ENCODE measurements at places on chromosomes 5 and 9.

DNA sequence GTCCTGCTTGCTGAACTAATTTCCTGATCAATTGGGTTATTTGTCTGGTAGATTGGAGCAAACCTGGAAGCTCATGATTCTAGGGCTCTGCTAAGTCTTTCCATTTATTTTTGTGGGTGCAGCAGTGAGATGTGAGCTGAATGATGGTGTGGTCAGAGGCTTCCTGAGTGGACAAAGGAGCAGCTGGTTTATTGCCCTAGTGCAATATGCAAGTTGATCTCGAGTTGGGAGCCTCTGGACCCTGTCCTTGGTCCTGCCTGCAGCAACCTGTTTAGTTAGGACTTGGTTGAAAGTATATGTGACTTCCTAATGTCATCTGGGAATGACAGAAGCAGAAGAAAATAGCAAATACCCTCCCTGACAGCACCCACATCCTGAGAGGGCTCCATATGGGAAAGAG, 4.2 kb upstream of the UNC5A start:
- H3K27ac ChIP-seq: no peak overlapping the region
- H3K36me3 ChIP-seq: no peaks in the 10 kb centered on the region
- H3K4me1 ChIP-seq: peaks cover 9% of the 10 kb centered on the region
- H3K27me3 ChIP-seq: peaks cover 43% of the 10 kb centered on the region
- H3K4me3 ChIP-seq: no peak overlapping the region

- H3K4me1 ChIP-seq: peaks cover 3% of the 10 kb centered on the region
- H3K36me3 ChIP-seq: no peaks in the 10 kb centered on the region
- no peak overlapping the region for H3K4me3 ChIP-seq
Observed at GRCh38 chr9:113361304-113362018, 12.1 kb downstream of the BSPRY start.

DNA sequence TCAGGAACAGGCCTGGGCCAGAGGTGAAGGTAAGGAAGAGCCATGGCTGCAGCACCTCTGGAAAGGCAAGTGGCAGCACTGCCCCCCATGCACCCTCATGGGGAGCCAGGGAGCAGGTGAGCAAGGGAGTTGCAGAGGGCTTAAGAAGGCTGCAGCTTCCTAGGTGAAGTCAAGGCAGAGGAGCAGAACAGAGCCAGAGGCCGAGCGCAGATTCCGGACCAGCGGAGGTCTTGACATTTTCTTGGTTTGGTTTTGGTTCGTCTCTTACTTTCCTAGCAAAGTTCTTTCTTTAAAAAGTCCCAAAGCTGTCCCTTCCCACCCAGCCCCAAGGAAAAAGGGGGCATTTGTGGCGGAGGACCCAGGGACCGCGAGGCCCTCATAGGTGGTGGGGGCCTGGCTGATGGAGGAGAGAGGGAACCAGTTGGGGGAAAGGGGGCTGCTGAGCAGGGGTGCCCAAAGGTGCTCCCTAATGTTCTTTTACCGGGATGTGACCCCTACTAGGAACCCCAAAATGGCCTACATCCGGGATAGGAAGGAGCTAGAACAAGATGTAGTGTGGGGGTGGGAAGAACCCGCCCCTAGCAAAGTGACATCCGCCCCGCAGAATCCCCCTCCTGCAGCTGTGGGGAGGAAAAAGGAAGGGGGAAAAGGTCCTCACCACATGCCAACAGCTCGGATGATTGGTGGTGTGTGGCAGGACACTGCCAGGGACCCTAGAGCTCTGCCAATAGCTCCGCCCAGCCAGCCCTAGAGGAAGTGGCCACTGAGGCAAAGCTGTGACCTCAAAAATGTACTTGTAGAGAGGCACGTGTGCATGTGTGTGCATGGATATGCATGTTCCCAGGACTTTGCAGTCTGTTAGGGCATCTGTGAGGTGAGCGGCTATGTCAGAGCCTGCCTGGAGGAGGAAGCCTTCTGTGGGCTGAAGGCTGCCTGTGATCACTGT, 914 bp upstream of the CD72 start:
- peaks cover 43% of the 10 kb centered on the region for H3K4me1 ChIP-seq
- H3K4me3 ChIP-seq: peak overlapping the region; percentile 25
- H3K27ac ChIP-seq: peak overlapping the region; percentile 70
- DNase-seq: peak; percentile 72
- H3K36me3 ChIP-seq: peaks cover 2% of the 10 kb centered on the region

GRCh38 chr5:168055141-168055683, 236.2 kb upstream of the WWC1 start:
- no peaks in the 10 kb centered on the region for H3K27me3 ChIP-seq
- H3K27ac ChIP-seq: no peak overlapping the region
- H3K4me1 ChIP-seq: no peaks in the 10 kb centered on the region
- DNase-seq: no peak
- no peaks in the 10 kb centered on the region for H3K36me3 ChIP-seq

DNA sequence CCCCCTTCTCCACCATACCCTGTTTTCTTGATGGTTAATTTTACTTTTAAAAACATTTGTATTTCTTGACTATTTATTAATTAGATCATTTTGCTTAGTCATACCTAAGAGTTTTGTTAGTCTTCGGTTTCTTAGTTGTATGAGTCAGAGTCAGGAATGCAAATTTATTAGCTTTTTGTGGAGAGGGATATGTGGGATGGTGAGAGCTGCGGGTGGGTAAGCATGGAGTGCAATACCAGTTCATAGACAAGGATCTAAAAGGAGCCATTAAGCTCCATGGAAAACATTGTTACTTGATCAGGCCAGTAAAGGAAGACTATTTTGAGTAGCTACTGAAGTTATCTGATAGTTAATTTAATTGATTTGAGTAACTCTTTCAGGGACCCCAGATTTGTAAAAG, 77.5 kb downstream of the ZSWIM6 start:
- no peak for DNase-seq
- H3K27me3 ChIP-seq: no peaks in the 10 kb centered on the region
- H3K4me3 ChIP-seq: no peak overlapping the region
- H3K36me3 ChIP-seq: no peaks in the 10 kb centered on the region
- no peak overlapping the region for H3K27ac ChIP-seq

GRCh38 chr5:53087621-53088121, 21.9 kb downstream of the MOCS2 start:
- no peak overlapping the region for H3K27ac ChIP-seq
- H3K4me1 ChIP-seq: peaks cover 49% of the 10 kb centered on the region
- no peak overlapping the region for H3K4me3 ChIP-seq
- H3K36me3 ChIP-seq: peaks cover 69% of the 10 kb centered on the region

- H3K27me3 ChIP-seq: peaks cover 6% of the 10 kb centered on the region
- H3K4me3 ChIP-seq: no peak overlapping the region
- no peak overlapping the region for H3K27ac ChIP-seq
- no peak for DNase-seq
Observed at GRCh38 chr9:126459546-126459945, 132.9 kb downstream of the MVB12B start.

- H3K4me3 ChIP-seq: no peak overlapping the region
- DNase-seq: no peak
- H3K36me3 ChIP-seq: no peaks in the 10 kb centered on the region
- no peak overlapping the region for H3K27ac ChIP-seq
Observed at GRCh38 chr5:39945870-39946269, 521.1 kb upstream of the DAB2 start.

GRCh38 chr9:75454043-75454442, 365.7 kb downstream of the OSTF1 start:
- no peak overlapping the region for H3K27ac ChIP-seq
- no peak for DNase-seq

DNA sequence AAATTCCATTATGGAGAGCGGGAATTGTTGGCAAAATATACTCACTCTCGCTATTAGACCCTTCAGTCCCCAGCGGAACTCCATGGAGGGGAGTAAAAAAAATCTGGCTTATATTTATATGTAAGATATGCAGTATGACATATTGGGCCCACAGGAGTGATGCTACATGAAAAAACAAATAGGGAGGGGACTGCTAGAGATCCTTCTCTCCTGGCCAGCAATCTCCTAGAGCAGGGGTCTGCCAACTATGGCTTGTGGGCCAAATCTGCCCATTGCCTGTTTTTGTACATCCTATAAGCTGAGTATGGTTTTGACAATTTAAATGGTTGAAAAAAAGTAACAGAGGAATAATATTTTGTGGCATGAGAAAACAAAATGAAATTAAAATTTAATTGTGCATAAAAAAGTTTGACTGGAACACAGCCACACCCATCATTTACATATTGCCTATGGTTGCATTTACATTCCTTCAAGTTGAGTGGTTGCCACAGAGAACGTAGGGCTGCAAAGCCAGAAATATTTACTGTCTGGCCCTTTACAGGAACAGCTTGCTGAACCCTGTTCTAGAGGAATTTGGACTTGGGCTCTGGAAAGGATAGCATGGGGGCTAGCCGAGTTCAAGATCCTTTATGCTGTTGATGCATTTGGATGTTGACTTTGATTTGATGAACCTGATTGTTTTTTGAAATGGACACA, 197.3 kb upstream of the CLINT1 start:
- H3K4me1 ChIP-seq: no peaks in the 10 kb centered on the region
- H3K27ac ChIP-seq: no peak overlapping the region
- no peaks in the 10 kb centered on the region for H3K36me3 ChIP-seq
- DNase-seq: no peak
- peaks cover 25% of the 10 kb centered on the region for H3K27me3 ChIP-seq
- H3K4me3 ChIP-seq: no peak overlapping the region

DNA sequence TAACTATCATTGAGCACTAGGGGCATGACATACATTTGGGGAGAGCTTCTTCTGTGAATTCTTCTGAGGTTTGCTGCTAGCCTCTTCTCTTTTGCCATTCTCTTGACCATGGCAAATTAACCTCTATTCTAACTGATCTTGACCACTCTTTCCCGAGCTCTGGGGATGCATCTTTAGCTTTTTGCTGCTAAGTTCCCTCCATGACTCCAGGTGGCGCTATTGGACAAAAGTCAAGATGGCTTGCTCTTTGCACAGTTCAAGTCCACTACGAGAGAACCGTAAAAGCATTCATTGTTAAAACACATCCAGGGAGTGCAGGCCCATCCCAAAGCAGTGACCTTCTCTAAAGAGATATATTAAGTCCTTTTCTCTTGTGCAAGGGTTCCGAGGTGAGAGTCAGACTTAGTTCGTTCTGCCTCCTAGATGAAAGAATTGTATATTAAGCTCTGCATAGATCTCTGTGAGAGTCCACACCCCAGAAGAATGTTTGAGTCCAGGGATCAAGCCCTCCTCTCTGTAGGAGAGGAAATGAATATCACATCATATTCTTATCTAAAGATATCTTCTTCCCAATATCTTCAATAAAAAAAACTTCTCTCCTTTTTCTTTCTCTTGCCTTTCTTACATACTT, 1152.9 kb upstream of the CDH6 start:
- H3K4me1 ChIP-seq: no peaks in the 10 kb centered on the region
- H3K27me3 ChIP-seq: no peaks in the 10 kb centered on the region
- no peak for DNase-seq
- H3K4me3 ChIP-seq: no peak overlapping the region
- H3K27ac ChIP-seq: no peak overlapping the region

GRCh38 chr9:71552480-71552879, 215.8 kb downstream of the CEMIP2 start:
- peaks cover 36% of the 10 kb centered on the region for H3K27me3 ChIP-seq
- H3K36me3 ChIP-seq: no peaks in the 10 kb centered on the region
- H3K4me3 ChIP-seq: no peak overlapping the region
- DNase-seq: no peak
- H3K4me1 ChIP-seq: no peaks in the 10 kb centered on the region
